NCI-H1694 (cell line): ENCODE measurements at places on chromosomes 7 and 10.

DNA sequence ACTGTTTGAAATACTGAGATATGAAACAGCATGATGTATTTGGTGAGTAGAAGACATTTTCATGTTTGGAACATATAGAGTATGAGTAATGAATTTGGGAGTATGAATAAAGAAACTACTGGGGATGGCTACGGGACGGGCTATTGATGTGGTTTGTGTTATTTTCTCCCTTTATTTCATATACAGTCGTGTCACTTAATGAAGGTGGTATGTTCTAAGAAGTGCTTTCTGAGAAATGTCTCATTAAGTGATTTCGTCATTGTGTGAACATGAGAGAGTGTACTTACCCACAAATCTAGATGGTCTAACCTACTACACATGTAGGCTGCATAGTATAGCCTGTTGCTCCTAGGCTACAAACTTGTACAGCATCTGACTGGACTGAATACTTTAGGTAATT, 106.3 kb downstream of the CCNY start:
- DNase-seq = no peak

- DNase-seq = no peak
These were observed 77.0 kb downstream of the MAGI2 start for GRCh38 chr7:79376299-79377025.

DNA sequence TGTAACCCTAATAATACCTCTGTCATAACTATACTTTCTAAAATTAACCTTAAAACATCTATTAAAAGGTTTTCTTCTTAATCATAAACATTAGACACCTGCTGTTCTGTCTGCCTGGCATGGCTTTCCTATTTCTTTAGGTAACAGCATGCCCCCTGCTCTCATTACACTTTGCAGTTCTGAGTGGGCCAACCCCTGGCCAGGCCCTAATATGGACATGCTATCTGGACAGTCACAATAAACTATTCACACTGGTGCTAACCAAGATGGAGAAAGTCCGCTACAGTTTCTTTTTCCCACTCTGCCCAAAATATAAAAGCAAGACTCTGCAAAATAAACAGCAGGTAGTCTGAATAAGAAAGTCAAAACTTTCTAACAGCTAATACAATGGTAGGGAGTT, 84.0 kb downstream of the ELAPOR2 start:
- no peak for DNase-seq

DNA sequence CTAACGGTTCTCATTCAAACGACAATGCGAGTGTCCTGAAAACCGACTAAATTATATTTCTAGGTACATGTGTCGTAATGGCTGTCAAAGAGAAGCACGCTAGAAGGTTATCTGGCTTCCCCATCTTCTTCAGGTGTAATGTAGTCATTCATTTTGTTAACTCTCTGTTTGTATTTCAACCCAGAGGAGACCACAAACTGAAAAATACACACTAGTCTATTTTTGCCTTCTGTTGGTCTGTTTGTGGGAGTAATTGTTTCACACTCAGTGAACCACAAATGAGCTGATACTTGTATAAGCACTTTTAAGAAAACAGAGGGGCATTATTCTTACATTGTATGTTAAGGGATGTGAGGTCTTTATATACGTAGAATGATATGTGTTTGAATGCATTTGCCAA, 305.9 kb downstream of the GATA3 start:
- no peak for DNase-seq

DNA sequence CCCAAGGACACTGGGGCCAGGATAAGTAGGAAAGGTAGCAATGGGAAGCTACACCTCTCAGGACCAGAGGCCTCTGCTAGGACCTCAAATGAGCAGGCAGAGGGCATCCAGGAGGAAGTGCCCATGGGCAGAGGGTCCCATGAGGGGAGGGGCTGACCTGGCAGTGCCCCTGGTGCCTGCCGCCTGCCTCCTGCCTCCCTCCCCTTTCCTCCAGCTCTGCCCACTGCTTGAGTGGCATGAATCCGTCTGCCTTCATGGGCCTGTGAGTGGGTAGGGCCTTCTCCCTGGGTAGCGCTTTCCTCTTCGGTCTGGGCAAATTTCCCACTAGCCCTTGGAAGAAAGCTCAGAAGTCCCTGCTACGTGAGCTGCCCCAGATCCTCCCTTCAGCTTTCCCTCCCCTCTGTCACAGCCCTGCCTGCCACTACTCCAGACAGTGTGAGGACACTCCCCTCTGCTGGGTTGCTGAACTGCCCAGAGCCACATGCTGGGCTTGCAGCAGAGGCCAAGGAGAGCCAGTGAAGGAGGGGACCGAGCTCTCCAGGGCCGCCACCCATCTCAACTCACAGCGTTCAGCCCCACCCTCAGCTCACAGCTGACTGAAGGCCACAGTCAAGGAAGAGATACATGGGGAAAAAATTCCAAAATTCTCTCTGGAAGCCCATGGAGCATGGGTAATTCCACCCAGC, 141.4 kb downstream of the ARHGAP22 start:
- DNase-seq = no peak
